ENCODE measurements at places on chromosomes 3 and 15. TPM values are rescaled to one million over a fixed set of nuclear protein-coding genes. Genes with fewer than 3 reads are reported as not detected.
A peak's percentile ranks its signal among the peaks of the same experiment; 100 is the strongest.

Gene CHRNA5
- 3.4 TPM for total RNA-seq

DNA sequence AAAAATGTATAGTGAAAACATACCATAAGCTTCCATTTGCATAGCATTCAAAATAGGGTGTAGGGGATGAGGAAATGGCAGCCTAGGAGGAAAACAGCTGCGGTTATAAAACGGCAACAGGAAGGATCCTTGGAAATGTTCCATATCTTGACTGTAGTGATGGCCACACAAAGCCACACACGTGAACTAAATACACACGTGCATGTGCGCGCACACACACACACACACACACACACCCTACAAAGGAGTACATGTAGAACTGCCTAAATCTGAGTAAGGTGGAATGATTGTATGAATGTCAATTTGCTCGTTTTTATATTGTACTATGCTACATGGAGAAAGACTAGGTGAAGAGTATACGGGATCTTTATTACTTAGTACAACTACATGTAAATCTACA lies 3.9 kb upstream of the IREB2 start:
- ATAC-seq: no peak

- no peak for ATAC-seq
These were observed 101.8 kb downstream of the BDH1 start for GRCh38 chr3:197454014-197454413.

Gene CNTN4
- total RNA-seq: 7.4 TPM

- ATAC-seq: peak; percentile 24
These were observed at the start of gene TNNC1 for GRCh38 chr3:52453496-52454249. TNNC1 (minus strand) TSS chr3:52454041; CDS start chr3:52454015, 26 bp downstream.

DNA sequence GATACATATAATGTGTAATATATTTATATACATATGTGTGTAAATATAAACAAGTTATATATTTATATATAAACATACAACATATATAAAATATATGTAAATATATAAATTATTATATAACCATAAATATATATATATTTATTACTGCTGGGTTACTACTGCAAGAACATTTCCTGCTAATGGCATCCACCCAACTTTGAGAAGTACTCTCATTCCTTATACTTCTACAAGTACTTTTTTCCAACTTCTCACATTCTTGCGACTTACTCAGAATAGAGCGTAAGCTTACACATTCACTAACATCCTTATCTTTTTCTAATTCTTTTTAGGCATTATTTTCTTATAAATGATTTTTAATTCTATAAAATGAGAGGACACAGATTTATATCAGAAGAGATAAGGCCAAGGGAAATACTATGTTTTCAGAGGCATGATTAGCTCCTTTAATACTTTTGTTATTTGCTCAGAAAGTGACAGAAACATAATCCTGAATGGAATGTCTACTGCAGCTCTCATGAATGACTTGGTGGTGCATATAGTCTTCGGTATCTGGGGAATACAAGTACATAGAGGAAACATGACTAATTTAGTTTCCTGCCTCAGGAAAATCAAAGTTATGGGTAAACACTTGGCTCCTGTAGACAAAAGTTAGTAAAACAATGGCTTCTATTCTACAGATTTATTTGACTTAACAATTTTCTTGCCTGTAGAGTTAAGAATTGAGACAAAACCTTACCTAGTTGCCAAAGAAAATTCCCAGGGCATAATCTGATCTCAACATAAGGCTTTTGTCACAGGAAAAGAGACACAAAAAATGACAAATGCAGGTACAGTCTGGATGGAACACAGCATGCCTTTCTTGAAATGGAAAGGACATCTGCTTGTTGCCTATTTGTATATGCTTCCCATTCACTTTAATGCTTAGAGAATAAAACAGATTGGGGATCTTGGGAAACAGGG lies 453.9 kb downstream of the SQOR start:
- ATAC-seq: no peak

- ATAC-seq: no peak
These were observed 7.5 kb downstream of the EPHB1 start for GRCh38 chr3:134802428-134803050.
